Stimulated activated CD8-positive, alpha-beta memory T cell treated with anti-CD3 and anti-CD28 coated beads, Interleukin-7, amount 100 ng/mL, for 4 hours (primary cell): ENCODE measurements at places on chromosomes 12 and 14.

DNA sequence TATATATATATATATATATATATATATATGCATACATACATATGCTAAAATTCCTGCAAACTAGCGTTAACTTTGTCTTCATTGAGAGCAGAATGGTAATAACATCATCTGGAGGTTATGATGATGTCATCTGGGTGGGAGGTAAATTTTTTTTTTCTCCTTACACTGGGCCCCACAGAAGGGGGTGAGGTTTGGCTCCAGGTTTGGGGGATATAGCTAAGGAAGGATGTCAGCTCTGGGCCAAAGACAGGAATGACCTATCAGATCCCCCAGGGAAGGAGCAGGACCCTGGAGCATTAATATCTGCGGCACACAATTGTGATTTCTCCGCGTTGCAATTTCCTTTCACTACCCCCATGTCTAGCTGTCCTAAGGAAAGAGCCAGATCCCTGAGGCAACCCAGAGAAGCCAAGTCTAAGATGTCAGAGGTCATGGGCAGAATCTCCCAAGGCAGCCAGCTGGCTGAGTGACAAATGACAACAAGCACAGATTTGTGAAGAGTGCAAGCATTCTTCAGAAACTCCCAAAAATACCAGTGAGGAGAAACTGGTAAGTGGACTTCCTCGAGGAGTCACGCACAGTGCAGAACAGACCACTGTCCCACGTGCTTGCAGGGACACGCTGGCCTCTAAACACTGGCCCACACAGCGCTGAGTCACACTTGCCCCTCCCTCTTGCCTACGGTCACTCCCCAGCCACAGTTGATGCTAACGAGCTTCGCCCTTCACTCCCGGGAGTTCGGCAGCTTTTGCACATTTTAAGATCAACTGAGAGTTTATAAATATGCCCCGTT lies 9.9 kb downstream of the UBC start:
- DNase-seq = no peak

DNA sequence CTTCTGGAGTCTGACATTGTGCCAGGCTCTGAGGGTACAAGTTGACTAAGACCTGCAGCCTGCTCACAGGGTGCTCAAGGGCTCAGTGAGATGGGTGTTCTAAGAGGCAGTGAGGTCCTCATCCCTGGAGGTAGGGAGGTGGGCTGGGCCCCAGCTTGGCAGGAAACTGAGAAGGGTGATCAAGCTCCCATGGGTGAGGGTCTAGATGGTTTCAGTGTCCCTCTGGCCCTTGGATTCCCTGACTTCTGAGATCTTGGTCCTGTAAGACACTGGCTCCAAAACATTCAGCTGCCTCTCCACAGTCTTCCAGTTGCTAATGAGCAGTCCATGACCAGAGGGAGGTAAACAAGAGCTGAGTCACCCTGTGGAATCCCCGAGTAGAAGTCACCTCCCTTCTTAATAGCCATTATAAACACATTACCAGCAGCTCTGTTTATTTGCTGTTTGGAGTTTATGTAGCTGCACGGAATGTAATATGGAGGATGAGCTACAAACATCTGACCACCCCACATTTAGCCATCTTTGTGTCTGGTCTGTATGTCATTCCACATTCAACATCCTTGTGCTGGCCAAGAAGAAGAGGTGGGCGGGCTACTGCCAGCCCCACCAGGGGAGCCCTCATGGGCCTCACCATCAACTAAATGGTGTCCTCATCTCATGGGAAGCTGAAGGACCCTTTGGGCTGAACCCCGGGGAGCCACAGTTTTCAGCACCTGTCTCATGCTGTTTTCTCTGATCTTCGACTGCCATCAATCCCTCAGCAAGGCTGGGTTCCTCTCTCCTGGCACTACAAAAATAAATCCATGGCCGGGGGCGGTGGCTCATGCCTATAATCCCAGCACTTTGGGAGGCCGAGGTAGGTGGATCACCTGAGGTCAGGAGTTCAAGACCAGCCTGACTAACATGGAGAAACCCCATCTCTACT lies 37.2 kb upstream of the BDKRB2 start:
- no peak for DNase-seq

DNA sequence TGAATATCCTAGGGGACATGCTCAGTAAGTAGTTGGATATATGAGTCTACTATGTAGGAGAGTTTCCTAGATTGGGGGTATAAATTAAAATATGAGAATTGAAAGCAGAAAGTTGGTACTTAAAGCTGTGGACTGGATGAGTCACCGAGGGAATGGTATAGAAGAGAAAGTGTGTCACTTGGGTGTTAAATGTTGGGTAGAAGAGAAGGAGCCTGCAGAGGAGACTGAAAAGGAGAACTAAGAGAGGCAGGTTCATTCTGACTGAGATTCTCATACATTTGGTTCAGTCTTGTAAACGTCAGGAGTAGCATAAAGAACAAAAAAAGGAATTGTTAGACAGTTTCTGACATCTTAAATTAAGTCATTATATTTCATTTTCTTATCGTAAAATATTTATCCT lies 19.9 kb downstream of the LRRC9 start:
- DNase-seq = no peak

DNA sequence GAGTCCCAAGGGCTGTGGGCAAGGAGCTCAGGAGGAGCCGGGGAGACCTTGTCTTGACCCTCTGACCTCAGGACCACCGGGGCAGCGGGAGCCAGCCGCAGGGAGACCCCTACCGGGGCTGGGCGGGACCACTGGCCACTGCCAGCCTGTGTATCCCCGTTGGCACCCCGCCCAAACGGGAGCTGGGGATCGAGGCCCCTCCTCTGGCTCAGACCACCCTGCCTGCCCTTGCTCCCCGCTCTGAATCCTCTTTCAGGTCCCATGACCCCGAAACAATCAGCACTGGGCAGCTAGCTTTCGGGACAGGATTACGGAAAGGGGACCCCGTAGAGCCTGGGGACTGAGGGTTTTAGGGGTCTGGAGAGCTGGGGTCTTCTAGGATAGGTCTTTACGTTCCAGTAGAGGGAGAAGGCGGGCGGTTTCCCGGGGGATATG lies 1.3 kb downstream of the GLI1 start:
- DNase-seq = no peak

DNA sequence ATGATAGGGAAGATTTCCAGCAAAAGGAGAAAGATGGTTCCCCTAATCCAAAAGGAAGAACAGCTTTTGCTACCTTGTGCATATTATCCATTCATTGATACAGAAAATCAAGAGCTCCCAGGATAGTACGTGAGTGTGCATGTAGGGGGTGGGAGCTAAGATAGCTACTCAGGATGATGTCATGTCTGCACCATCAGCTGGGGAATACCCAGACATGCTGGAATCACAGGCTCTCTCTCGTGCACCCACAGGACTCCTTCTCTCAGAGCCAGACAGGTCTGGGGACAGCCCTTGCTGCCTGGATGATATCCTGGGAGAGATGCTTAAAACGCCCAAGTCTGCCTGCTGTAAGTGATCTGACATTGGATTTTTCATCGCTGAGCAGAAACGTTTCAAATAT lies 38.9 kb downstream of the FOXN3 start:
- DNase-seq = no peak

- no peak for DNase-seq
Measured at GRCh38 chr12:76426160-76426559, 77.9 kb upstream of the BBS10 start.

DNA sequence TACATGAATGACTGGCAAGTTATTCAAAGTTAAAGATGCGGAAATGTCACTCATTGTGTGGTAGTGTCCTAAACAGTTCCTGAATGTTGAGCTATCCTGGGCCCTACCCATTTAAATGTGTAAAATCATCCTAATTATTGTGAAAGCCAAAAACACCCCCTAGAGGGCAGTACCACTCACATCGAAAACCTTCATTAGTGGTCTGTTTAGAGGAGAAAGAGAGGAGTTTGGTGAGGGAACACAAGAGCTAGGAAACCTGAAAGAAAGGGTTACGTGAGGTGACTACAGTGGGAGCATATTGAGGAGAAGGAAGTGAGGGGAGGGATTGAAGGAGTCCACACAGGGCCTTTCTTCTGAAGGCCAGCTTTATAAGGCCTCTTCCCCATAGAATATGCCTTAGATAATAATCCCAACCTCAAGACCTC lies 2.5 kb upstream of the TEP1 start:
- DNase-seq = no peak

- no peak for DNase-seq
Measured at GRCh38 chr14:69090187-69090789, 62.6 kb downstream of the DCAF5 start.

DNA sequence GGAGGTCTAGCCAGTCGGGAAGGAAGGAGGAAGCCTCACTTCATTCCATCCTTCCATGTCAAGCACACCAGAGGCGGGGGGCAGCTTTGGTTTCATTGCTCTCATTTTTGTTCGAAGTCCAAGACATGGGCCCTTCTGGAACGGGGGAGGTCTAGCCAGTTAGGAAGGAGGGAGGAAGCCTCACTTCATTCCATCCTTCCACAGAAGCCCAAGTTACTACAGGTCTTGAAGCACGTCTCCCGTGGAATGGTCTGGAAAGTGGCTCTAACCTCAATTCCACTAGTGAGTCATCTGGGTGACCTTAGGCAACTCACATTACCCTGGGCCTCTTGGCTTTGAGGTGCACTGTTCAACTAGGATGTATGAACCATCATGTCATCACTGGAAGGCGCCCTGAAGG lies 156.3 kb downstream of the NTF3 start:
- DNase-seq = no peak

GRCh38 chr12:20374795-20375194 lies 6.5 kb downstream of the PDE3A start:
- no peak for DNase-seq

DNA sequence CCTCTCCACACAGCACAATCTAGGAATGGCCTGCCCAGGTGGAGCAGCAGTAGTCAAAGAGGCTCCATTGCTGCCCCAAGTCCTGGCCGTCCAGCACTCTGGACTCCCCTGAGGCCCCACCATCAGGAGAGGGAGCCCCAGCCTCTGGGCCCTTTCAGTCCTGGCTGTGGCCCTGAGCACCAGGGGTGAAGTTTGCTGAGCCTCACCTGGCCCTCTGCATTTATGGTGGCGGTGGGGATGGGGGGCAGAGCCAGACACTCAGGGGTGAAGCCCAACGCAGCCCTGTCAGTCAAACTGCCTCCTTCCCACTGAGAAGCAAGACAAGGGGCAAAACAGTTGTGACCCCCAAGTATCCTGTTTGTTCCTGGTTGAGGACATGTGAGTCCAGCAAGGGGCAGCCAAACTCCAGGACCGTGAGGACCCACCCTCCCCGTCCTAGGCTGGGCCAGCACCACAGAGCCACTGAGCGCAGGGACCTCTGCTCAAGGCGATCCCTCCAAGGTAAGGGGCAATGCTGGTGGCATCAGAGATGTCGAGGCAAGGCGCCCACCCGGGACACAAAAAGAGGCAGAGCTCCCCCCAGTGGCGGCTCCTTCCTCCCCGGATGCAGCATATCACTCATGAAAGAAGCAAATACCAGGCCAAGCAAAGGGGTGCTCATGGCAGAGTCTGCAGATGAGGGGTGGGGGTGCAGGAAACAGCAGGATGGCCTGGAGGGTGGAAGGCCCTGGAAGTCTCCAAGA lies 4.8 kb upstream of the AMN start:
- DNase-seq = peak; percentile 36

DNA sequence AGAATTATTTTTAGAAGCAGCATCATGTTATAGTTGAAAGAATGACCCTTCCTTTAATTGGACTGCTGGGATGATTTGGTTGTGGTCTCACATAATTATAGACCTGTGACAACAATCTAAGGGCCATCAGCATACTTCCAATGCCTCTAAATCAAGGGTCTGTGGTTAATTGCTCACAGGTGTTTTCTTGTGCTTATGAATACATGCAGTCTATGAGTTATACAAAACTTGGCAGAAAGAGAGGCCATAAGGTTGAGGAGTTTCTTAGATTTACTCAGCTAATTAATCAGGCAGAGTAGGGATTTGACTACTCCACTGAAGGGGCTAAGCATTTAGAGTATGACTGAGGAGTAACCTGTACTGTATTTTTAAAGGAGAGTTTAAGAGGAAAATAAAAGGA lies 37.0 kb upstream of the FRMD6 start:
- DNase-seq = no peak

GRCh38 chr12:46506961-46507360 lies 134.4 kb upstream of the SLC38A2 start:
- no peak for DNase-seq

DNA sequence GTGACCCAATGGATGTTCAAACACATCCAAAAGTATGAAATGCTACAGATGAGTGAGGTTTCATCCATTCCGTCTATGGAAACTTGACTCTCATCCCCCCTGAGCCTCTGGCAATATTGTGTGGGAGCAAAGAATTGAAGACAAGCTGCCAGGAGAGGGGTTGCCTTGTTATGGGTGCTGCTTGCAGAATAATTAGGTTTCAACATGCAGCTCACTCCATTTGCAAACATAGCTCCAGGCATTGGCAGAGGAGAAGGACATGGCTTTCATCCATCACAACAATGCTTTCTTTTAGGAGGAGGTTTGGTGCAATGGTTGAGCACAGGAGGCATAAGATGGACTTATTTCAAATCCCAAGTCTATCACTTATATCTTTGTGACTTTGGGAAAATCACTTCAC lies 220.7 kb upstream of the SRRM4 start:
- no peak for DNase-seq

- DNase-seq = no peak
Measured at GRCh38 chr14:77883847-77884238, 83.9 kb downstream of the ADCK1 start.

GRCh38 chr12:31215518-31216232 lies 110.3 kb downstream of the SINHCAF start:
- DNase-seq = no peak

GRCh38 chr12:111322336-111323250 lies 46.3 kb downstream of the PHETA1 start:
- DNase-seq = no peak

DNA sequence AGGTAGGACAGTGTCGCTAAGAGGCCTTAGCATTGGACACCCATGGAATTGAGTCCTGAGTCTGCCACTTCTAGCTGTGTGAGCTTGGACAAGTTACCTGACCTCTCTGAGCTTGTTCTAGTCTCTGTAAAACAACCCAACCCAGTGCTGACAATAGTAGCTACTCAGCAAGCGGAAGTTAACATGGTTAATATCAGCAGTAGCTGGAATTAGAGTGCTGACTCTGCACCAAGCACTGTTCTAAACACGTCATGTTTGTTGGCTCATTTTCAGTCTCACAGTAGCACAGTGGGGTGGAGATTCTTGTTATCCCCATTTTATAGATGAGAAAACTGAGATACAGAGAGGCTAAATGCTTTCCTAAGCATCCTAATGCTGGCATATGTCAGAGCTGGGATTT lies 47.5 kb upstream of the RIN3 start:
- DNase-seq = no peak
